ENCODE measurements at places on chromosomes 16 and 17.

DNA sequence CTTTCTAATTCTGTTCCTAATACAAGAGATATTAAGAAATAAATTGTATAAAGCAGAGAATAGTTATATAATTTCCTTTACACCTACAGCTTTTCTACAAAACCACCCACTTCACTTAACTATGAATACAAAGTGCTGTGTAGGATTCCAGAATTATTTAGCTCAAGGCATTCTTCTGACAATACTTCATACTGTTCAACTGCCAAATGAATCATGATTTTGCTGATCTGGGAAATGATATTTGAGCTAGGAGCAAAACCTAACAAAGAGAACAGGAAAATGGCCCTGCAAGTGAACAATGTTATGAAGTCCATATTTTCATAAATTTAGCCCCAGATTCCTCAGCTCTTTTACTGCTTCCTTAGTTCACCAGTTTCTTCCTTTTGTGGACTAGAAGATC, 12.9 kb downstream of the BBS2 start:
- no peak for DNase-seq

DNA sequence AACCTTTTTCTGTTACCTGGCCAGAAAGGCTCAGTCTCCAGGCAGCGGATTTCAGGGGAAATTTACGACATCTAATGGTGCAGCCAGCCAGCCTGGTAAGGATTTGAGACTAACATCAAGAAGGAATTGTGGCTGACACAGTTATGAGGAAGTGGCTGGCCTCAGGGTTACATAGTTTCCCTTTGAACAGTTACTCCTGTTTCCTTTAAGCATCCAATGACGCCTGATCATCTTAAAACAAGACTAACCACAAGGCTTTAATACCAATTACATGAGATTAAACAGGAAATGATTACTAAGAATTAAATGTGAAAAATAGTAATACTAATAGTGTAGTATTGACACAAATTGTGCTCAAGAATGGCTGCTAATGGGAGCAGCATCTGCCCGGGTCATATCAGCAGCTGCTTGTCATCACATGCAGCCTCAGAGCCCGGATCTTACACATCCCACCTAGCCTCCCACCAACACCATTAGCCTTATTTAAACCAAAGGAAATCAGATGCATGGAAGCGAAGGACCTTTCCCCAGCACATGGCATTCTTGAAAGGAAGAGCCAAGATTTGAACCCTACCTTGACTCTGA, 431.8 kb downstream of the PMP22 start:
- DNase-seq = peak; percentile 20

DNA sequence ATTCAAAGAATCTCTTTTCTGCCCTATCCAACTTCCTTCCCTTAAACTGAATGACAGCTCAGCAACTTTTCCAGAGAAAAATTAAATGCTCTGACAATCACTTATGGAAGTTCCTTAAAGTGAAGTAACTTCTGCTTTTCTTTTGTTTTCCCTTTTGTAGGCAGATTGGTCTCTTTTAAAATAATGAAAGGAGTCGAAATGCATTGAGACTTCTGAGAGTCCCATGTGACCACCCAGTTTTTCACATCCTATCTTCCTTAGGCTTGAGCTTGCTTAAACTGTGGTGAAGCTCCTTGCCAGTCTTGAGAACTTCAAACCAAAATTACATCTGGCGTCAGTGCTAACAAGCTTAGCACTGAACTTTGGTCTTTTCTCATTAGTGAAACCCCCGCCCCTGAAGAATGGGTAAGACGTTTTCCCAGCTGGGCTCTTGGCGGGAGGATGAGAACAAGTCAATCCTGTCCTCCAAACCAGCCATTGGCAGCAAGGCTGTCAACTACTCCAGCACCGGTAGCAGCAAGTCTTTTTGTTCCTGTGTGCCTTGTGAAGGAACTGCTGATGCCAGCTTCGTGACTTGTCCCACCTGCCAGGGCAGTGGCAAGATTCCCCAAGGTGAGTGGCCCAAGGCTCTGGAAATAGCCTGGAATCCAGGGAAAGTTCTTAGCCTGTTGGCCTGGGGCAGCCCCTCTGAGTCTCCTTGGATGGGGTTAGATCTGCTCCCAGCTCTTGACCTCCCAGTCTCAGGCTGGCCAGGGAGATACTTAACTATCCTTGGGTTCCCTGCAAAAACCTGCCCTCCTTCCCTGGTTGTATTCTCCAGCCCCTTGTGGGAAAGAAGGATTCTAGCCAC, 1.2 kb downstream of the TMEM106A start:
- peak; percentile 29 for DNase-seq

DNA sequence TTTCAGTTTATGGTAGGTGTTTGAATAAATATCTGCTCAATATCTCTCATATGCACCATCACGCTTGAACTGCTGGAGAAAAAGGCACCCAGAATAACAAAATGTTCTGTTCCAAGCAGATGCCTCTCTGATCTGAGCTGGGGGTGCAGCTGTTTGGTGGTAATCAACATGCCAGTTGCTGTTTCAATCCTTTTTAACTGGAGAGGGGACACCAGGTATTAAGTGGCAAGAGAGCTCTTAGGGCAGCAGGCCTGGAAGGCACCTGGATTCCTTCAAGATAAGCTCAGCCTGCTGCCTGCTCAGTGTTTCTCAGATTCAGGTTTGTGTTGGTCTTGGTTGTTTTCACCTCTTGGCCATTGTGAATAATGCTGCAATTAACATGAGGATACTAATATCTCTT, 27.2 kb upstream of the VAT1L start:
- DNase-seq = no peak

DNA sequence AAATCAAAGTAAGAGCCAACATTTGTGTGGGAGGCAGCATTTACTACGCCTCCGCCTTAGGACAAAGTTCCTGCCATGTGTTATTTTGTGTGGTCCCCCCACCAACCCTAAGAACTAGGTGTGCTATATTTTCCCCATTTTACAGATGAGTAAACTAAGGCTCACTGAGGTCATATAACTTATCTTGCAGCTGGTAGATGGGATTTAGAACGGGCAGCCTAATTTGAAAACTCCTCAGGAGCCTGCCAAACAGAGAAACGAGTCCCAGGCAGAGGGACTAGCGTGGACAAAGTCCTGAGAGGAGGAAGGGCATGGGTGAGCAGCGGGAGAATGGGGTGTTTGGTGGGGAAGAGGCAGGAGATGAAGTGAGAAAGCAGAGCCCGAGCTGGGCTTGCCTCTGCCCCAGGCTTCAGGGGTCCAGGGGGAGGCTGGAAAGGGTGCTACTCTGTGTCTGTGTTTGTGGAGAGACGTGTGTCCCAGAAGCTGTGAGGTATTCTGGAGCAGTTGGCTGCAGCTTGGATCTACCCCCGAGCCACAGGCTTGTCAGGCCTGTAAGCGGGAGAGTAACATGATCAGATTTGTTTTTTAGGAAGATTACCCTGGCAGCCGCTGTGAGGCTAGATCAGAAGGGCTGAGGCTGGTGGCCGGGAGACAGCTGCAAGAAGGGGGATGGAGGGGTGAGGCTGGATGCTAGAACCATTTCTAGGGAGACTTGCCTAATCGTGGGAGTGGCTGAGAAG, 5.0 kb downstream of the MLLT6 start:
- DNase-seq = no peak

DNA sequence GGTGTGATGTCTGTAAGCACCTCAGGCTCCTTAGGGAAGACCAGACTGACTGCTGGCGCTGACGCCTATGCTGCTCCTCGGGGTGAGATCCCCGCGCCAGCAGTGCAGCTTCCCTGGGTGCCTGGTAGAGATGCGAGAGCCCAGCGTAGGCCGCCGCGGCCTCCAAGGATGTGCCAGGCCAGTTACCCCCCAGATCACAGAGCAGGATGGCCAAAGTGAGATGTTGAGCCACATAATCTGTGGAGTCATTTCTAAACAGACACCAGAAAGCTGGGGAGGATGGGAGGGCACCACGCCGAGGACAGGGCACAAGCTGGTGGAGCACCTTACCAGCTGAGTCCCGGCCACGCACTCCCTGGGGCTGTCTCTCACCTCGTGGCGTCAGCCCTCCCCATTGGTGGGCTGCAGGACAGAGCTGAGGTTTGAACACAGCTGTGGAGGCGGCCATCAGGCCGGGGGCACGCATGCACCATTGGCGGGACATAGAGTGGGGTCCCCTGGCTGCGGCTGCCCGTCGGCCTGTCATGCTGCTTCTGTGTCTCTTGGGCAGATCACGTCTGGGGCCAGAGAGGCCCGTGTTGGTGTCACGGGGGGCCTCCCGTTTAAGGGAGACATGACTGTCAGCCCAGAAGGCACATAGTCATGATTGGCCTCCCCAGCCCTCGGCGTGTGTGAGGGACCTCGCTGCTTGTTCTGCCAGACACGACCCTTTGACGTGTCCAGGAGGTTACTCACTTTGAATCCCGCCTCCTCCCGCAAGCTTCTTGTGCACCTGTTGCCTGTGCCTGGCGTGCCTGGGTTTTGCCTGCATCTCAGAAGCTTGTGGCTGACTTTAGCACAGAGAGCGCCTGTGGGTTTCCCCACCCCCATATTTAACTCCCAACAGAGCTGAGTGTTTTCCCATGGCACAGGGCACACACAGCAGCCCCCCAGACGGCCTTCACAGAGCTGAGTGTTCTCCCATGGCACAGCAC, 21.9 kb downstream of the MAPK8IP3 start:
- DNase-seq = no peak

DNA sequence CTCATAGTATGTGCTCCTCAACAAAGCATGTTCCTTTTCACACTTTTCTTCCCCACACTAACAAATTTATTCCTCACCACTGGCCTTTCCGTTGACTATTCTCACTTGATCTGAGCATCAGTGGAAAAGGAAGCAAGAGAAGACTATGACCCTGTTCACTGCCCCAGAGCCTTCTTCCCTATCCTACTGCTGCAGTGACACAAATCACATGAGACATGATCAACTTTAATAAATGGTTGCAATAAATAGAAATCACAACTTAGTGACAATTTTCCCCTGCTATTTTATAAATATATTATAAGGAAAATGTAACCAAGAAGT, 438.7 kb upstream of the SOX9 start:
- no peak for DNase-seq

- no peak for DNase-seq
These were observed 79.1 kb downstream of the GRIN2A start for GRCh38 chr16:10103118-10103517.

DNA sequence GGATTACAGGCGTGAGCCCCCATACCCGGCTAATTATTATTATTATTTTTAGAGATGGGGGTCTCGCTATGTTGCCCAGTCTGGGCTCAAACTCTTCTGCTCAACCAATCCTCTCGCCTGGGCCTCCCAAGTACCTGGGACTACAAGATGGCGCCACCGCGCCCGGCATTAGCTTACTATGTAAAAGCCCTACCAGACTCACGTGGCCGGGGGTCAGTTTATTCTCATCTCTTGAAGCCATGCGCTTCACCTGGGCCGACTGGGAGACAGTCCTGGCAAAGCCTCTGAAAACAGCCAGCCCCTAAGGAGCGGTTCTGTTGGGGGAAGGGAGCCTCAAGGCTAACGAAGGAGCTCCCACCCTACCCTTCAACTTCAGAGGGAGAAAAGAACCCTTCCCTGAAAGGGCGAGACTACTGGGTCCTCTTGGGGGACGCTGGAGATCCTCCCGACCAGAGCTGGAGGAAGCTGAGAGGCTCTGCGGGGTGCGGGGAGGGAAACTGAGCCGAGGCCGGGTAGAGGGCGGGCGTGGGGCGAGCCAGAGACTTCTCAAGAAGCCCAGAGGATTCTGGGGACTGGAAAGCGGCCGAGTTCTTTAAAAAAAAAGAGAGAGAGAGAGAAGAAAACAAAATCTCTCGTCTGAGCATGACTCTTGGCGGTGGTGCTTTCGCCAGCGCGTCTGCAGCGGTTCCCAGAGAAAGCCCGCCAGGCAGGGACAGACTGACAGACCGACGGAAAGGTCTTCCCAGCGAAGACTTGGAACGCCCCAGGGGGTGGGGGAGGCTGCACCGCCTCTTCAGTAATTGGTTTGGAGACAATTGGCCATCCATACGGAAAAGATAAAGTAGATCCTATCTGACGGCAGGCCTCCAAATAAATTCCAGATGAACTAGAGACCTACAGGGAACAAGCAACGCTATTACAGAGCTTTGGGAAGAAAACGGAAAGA, 5.6 kb upstream of the TUBG2 start:
- DNase-seq = no peak

GRCh38 chr16:4837733-4838501, 9.2 kb downstream of the GLYR1 start:
- no peak for DNase-seq

GRCh38 chr17:79850571-79851460, 11.6 kb upstream of the CBX4 start:
- DNase-seq = peak; percentile 68

GRCh38 chr17:4460661-4461060, 26.9 kb downstream of the SPNS3 start:
- no peak for DNase-seq

GRCh38 chr17:79923974-79924638, 84.9 kb upstream of the CBX4 start:
- DNase-seq = peak; percentile 74

DNA sequence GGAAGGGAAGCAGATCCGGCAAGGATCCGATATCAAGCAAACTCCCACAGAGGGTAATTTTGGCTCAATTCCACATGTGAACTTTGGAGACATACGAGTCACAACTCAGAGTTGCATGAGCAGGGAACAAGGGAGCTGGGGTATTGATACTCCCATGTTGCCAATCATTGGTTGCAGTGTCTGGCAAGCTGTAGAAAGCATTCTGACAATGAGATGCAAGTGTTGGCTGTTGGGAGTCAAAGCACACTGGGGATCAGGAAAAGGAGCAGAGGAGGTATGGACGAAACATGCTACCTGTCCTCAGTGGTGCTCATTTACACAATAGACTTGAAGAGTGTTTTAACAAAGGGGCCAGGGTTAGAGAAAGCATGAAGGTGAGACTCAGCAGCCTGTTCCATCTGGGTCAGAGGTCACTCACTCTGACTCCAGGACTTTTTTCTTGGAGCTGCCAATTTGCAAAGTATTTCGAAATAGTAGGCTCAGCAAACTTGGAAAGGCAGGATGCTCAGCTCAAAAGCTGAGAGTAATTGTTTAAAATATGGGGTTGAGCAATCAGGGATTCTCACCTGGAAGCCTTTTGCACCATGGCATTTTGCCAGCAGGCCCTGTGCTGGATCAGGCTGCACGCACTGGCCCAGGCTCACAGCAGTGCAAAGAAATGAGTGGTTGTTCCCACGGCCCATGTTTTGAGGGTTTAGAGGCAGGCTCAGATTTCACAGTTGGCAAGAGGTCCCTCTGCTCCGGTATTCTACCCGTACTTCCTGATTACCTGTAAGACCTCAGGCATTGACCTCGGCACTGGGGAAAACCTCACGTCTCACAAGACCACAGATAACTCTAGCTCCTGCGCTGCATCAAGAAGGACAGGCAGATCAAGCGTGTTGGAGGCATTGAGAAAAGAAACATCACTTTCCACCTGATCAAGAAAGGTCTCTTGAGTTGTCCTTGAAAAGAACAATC, 17.6 kb upstream of the NKD1 start:
- no peak for DNase-seq

- no peak for DNase-seq
These were observed 3.5 kb upstream of the PLCG2 start for GRCh38 chr16:81775570-81775969.
